ENCODE measurements at places on chromosomes 3 and 15.

GRCh38 chr3:89171687-89172545 lies 64.5 kb downstream of the EPHA3 start:
- no peak for DNase-seq

DNA sequence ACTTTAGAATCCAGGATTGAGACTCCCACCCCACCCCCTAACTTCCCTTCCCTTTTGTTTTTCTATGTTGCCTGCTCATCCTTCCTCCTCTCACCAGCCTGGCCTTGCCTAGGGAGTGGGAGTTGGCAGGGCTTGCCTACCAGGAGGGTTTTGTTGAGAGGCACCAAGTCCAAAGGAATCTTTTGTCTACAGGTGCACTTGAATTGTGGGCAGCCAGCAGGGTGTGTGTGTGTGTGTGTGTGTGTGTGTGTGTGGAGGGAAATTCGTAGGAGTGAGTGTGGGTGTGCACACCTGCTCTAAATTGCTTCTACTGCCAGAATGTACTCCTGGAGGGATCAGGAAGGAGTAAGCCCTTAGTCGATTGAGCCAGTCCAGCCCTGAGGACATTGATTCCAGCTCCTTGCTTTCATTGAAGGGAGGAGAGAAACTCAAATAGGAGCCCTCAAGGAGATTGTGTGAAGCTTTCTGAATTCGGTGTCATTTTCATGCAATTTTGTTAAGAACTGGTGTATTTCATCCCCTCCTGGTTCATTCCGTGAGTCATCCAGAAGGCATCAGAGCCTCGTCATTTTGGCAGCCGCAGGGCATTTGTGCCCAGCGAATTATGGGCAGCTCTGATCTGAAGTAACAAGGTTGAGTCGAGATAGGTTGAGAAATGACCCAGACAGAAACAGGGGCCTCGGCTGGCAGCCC lies 112.1 kb downstream of the SLCO3A1 start:
- peak; percentile 73 for DNase-seq

DNA sequence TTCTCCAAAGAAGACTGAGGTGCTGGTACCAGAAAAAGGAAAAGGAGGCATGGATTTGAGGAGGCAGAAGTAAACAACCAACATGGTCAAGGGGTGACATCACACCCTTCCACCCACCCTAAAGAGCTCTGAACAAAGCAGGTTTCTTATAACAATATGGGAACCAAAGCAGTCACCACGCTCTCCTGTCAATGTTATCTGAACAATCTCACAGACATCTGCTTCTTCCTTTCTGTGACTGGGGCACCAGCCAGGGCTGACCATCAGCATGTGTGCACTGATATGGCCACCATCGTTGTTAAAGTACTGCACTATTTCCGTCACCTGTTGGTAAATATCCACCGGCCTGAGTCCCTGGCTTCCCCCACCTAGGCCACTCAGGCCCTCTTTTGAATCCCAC lies 252.9 kb downstream of the SHQ1 start:
- DNase-seq, result no peak

DNA sequence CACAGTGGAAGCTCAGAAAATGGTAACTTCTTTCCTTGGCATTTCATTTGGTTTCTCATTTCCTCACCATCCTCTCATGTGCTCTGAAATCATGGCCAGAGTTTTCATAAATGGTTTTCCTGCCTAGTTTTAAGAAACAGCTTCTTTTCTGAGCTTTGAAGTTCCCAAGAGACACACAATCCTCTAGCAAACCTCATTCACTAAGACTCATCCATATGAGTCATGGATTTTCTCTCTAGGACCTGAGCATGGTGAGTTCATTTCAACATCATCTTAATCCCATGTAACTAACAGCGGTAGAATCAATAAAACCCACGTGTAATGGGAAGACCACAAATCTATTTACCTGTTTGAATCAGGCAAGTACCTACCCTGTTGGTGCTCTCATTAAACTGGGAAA lies 274.5 kb upstream of the LRTM1 start:
- DNase-seq, result no peak

- no peak for DNase-seq
Observed at GRCh38 chr3:55486857-55487380, at the start of gene WNT5A. TSS of gene WNT5A (minus strand) at chr3:55487306. CDS start at chr3:55486985, 321 bp downstream.

DNA sequence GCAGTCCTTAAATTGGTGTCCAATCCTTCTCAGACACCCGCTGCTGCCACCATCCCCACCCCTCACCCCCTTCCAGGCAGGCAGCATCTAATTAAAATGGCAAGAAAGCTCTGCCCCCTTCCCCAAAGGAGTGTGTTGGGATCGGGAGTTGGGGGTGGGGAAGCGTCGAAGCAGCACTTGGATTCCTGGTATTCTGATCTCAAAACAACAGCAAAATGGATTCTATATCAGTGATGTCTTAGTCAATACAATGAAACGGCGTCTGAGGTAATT lies 1.4 kb downstream of the TNIK start:
- no peak for DNase-seq

DNA sequence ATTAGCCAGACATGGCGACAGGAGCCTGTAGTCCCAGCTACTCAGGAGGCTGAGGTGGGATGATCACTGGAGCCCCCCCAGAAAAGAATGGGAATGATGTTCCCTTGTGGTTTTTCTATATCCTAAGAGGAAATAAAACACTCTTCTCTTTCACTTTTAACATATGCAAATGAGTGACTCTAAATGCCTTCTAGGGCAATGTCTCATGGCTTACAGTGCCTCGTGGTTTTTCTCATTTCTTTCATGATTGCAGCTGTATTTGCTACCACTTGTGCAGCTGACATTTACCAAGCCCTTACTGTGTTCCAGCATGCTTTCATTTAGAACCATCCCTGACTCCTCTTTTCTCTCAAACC lies 26.4 kb downstream of the STOML1 start:
- no peak for DNase-seq

GRCh38 chr15:77021803-77022381 lies 27.0 kb downstream of the PSTPIP1 start:
- no peak for DNase-seq

- no peak for DNase-seq
Observed at GRCh38 chr3:186280737-186281136, 81.3 kb downstream of the DGKG start.

GRCh38 chr3:104436506-104436905 lies 930.2 kb upstream of the ALCAM start:
- no peak for DNase-seq

DNA sequence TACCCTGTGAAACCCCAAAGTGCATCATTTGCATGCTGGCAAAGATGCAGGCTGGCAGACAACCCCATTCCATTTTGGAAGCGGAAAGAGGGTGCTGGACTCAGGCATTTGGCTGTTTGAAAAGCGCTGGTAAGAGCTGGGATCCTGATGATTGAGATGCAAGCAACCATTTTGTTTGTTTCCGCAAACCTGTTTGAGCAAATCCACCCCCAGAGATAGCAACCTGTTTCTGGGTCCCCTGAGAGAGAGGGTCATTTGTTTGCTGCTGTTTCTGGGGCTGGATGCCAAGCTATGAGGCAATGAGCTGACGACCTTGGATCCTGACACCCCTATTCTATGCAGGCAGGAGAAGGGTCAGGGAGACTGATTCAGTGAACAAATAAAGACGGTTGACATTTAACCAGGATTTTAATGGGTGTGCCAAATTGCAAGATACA lies 9.8 kb downstream of the SLC6A1 start:
- no peak for DNase-seq

DNA sequence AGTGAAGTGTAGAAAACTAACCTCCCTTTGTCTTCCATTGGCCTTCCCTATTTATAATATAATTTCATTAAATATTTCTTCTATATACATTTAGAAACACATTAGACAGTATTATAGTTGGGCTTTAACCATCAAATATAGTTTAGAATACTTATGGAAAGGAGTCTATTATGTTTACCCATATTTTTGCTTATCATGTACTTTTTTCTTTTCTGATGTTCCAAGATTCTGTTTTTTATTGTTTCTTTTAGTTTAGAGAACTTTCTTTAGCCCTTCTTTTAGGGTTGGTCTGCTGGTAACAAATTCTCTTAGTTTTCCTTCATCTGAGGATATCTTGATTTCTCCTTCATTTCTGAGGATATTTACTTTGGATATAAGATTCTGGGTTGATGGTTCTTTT lies 23.7 kb downstream of the SH3GL3 start:
- no peak for DNase-seq

GRCh38 chr3:14524311-14524711 lies 15.8 kb downstream of the GRIP2 start:
- DNase-seq, result no peak

DNA sequence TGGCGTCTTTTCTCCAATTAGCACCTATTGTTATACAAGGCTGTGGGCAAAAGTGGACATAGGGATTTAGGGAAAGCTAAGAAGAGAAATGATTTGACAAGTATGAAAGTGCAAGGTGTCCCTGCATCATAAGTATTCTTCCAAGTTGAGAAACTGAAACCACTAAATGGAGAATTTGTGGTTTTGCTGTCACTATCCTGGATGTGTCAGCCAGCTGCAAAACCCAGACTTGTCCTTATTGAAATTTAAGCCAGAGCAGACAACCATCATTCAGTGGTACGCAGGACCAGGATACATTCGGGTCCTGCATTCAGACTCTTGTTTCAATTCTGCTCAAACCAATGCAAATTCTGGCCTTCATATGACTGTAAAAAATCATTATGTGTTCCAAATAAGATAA lies 384.8 kb upstream of the TGFBR2 start:
- no peak for DNase-seq

GRCh38 chr3:177474652-177475355 lies 277.5 kb upstream of the TBL1XR1 start:
- DNase-seq, result no peak

- DNase-seq, result no peak
Observed at GRCh38 chr3:86772699-86773098, 218.2 kb downstream of the VGLL3 start.

GRCh38 chr15:69793781-69794451 lies 303.8 kb downstream of the TLE3 start:
- DNase-seq, result no peak
